GM06990 (cell line): ENCODE measurements at places on chromosomes 1 and 21.

- no peak for DNase-seq
These were observed 4.9 kb downstream of the ARV1 start for GRCh38 chr1:230983811-230984210.

DNA sequence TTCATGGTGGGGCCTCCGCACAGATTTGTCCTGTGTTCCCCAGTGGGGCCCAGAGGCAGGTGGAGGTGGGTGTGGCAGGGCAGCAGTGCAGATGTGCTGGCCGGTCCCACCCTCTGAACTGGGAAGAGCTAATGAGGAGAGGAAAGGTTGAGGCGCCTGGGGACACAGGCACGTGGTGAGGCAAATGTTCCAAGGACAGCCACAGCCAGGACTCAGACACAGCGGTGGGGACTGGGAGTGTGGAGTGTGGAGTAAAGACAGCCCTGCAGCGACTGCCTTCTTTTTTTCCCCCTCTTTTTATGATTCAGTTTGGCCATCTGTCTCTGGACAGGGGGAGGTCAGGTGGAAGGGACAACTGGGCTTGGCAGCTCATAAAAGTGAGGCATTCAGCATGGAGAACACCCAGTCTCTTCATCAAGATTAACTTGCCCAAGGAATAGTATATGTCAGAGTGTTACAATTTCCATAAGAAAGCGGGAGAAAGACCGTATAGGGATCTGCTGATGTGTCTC, 104.2 kb upstream of the GCLM start:
- DNase-seq: no peak

DNA sequence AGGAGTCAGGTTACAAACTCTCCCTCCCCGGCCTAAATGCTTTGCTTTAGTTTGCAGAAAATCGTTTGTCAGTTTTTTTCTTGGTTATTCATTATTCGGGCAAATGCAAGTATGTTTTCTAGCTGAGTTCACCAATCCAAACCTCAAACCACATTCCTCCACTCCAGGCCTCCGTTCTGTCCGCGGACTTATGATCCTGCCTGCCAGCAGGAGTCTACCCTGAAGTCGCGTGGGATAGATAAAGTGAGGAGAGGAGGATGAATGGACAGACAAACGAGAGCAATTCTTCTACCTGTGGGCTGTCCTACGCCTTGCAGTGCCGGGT, 1.3 kb downstream of the ADAMTS1 start:
- no peak for DNase-seq

DNA sequence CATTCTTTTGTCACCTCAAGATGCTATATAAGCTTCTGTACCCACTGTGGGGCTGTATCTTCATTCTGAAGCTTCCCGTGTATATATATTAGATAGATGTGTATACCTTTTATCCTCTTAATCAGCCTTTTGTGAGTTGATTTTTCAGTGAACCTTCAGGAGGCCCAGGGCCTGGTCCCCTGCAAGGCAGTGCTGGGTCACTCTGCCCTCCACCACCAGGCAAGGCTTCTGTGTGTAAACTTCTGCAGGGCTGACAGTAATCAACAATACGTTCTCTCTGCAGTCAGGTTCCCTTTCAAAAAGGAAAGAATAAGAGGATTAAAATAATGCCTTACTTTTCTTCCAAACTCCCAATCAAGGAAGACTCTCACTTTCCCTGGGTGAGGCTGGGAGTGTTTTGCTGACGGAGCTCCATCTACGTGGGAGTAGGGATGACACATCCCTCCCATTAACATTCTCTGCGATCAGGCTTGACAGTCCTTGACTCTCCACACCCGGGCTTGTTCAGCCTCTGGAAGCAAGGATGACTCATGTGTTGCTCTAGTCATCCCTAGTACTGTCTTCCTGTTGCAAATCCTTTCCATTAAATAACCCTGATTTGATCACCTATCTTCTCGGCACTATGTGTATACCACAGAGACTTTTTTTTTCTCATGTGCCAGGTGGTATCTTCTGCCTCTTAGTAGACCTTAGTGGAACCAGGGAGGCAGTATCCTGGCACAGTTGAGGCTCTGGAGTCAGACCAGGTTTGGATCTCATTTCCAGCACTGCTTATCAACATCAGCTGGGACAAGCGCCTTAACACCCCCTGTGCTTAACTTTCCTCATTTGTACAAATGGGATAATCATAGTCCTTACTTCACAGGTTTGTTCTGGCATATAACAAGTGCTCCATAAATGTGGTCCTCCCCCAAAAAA, 70.3 kb upstream of the KCNK1 start:
- no peak for DNase-seq

GRCh38 chr1:201190624-201191051, at the start of gene IGFN1:
IGFN1 (plus strand) TSS chr1:201190824; CDS start chr1:201193294, 2,470 bp downstream.
- no peak for DNase-seq

DNA sequence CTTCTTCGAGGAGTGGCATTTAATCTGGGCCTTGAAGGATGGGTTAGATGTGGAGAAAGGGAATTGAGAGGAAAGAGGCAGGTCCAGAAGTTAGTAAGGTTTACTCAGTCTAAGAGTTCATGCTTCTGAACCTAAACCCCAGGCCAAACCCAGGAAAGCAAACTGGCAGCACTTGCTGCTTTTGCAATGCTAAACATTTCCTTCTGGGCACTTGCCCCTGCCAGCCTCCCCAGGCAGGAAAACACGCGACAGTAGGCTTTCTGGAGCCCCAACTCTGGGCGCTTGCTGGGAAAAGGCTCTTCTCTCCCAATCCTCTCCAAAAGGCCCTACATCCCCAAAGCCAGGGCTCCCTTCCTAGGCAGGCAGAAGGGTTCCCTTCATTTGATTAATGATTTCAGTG, 2.5 kb downstream of the OLFML2B start:
- no peak for DNase-seq

- DNase-seq: no peak
These were observed 14.0 kb downstream of the DEGS1 start for GRCh38 chr1:224196813-224197600.

DNA sequence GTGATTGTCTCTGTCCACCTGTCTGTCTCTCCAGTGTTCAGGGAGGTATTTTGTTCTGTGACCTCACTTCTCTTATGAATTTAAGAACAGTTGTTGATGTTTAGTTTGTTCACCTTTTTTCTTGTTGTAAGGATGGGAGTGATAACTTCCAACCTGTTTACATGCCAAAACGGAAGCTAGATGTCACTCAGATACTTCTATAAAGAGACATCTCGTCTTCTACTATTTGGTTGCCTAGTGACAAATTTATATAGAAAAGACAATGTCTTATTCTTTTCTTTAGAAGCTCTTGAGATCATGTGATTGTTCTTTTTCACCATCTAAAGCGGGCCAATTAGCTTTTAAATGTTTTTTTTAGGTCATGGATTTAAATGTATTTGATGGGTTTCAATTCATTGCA, 33.8 kb downstream of the PRSS38 start:
- no peak for DNase-seq

GRCh38 chr1:51551848-51552296, 32.8 kb upstream of the EPS15 start:
- DNase-seq: peak; percentile 40

- no peak for DNase-seq
These were observed 7.5 kb upstream of the TTC22 start for GRCh38 chr1:54808443-54809207.

DNA sequence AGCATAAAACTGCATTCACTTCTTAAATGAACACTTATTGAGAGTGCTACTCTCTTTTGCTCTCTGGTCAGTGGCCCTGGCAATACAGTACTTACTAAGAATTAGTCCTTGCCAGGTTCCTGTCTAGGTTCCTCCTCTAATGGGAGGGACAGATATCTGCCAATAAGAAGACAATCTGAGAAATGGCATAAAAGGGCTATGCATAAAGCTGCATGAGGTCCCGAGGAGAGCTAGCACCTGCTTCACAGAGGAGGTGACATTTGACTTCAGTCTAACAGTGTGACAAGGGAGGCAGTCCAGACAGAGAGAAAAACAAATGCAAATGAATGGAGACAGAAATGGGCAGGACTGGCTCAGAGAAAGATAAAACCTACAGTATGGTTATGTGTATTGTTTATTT, 357.1 kb upstream of the SGIP1 start:
- no peak for DNase-seq

DNA sequence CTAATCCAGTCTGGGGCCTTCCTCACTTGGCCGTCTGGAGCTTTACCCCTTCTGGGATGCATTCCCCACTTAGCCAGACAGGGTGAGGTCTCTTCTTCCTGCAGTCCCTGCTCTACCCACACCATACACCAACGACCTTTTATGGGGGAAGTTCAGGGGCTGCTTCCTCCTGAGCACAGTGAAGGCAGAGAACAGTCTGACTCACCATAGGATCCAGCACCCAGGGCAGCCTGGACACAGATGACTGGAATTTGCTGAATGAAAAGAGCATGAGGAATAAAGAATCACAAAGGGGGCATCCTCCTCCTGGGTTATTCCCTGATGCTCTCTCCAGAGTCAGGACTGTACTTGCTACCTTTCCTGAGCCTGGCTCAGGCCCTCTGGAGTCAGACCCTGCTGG, 4.6 kb upstream of the FOXE3 start:
- no peak for DNase-seq

DNA sequence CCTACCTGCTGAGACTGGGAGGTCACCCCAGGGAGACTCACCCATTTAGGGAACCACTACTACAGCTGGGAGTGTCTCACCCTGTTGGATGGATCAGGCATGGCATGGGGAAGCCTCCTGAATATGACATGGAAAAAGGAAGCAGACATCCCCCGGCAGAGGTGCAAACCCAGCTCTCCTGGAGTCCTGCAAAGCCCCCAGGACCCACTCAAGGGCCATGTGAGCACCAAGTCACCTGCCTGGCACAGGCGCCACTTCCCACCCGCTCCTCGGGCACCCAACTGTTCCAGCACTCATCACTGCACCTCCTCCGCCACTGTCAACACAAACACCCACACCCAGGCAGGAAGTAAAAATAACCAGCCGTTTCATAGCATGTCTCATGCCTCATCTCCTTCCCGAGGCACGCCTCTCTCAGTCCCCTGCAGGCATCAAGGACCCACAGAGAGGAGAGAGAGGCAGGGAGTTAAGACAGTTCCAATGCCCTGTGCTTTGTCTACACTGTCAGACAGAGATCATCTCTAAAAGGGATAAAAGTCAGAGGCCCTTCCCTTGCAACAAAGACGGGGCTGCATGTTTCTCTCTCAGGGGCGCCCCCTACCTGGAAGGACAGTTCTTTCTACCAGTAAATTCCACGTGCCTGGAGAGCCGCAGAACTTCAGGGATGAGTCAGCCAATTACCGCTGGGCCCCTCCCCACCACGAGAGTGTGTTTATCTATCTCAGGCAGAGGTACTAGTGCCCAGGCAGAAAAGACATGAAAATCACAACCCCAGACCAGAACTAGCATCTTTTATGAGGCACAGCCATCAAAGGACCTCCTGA, 150.1 kb upstream of the SOD1 start:
- DNase-seq: peak; percentile 25

DNA sequence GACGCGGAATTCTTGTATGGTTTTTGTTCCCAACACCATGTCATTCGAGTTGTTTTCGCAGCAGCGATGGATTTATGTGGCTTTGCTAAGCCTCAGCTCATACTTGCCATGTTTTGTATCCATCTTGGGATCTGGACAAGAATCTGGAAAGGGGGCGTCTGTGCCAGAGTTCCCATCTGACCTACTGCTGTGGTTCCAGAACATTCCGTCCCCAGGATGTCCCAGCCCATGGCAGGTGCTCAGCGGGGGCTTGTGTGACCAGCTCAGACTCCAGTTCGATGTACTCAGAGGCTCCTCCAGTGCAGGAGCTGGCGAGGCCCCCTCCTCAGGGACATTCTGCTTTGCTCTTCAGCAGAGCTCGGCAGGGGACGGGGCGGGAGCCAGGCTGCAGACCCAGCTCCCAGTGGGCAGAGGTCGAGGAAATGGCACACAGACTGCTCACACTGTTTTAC, 24.0 kb upstream of the ADARB1 start:
- DNase-seq: no peak

GRCh38 chr1:234564035-234565029, 45.6 kb downstream of the IRF2BP2 start:
- no peak for DNase-seq

GRCh38 chr1:55179177-55179835, 35.9 kb downstream of the USP24 start:
- DNase-seq: no peak

- no peak for DNase-seq
These were observed 17.9 kb upstream of the PADI1 start for GRCh38 chr1:17187051-17187450.

DNA sequence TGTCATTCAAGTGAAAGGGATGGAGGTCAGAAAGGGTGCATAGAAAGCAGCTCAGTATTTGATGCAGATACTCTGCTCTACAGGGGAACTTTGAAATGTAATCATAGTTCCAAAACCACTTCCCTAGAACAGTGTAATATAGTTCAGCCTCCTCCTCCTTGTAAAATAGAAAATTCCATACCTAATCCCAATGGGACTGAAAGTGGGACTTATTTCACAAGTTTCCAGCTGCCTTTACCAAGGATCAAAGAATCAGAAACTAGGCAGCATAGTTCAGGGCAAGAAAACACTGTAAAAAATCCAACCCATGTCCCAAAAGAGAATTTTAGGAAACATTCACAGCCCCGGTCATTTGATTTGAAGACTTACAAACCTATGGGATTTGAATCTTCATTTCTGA, 8.1 kb upstream of the TMCO2 start:
- no peak for DNase-seq

DNA sequence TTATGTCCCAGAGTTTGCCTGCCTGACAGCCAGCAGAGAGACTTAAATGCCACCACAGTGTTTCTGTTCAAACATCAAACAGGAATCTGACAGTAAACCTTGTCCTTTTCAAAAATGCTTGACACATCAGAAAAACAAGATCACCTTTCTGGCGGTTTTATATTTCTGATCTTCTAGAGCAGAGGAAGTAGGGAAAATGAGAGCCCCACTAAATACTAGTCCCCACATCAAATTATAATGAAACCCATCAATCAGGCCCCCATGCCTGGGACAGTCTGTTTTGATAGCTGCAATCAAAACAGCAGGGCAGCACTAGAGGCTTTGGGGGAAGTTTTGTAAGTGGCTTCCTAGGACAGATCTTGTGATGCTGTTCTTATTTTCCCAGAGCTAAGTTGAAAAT, 129.3 kb downstream of the CNIH3 start:
- DNase-seq: no peak

DNA sequence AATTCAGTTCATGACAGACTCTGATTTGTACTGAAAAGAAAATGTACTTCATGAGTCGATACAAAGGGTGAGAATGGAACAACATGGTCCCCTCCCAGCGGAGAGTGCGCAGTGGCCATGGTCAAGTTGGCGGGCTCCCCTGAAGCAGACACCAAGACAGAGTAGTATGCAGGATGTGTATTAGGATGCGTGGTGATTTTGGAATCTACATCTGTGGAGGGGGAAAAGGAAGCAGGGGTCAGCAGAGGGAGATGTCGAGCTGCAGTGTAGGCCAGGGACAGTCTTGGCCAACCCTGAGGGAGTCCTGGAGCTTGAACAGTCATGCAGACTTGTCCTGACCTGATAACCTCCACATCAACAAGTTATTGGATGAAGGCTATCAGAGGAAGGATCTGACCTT, 481.0 kb downstream of the OMA1 start:
- DNase-seq: no peak
